Mesothelial cell of epicardium (in vitro differentiated cells): ENCODE measurements at places on chromosomes 2 and 18.

DNA sequence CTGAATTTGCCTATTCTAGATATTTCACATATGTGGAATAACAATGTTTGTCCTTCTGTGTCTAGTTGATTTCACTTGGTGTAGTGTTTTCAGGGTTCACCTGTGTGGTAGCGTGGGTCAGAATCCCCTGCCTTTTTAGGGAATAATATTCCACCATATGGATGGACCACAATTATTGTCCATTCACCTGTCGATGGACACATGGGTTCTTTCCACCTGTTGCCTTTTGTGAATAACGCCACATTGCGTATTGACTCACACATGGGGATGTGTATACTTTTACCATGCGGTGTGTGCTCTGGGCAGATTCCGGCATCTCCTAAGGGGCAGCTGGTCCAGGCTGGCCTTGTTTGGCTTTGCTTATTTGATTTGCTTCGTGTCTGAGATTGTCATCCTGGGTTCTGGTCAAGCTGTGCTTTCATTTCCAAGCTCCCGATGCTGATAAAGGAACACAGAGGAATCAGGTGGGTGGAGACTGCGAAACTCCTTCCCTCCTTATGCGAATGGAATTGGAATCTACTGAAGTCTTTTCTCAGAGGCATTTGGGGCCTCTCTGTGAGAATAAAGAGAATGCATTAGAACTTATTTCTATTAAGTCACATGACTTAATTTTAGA, 18.9 kb upstream of the ALLC start:
- DNase-seq: no peak

GRCh38 chr2:5412001-5412400, 280.2 kb upstream of the SOX11 start:
- no peak for DNase-seq

GRCh38 chr2:239629926-239630617, 229.3 kb upstream of the HDAC4 start:
- DNase-seq: no peak

DNA sequence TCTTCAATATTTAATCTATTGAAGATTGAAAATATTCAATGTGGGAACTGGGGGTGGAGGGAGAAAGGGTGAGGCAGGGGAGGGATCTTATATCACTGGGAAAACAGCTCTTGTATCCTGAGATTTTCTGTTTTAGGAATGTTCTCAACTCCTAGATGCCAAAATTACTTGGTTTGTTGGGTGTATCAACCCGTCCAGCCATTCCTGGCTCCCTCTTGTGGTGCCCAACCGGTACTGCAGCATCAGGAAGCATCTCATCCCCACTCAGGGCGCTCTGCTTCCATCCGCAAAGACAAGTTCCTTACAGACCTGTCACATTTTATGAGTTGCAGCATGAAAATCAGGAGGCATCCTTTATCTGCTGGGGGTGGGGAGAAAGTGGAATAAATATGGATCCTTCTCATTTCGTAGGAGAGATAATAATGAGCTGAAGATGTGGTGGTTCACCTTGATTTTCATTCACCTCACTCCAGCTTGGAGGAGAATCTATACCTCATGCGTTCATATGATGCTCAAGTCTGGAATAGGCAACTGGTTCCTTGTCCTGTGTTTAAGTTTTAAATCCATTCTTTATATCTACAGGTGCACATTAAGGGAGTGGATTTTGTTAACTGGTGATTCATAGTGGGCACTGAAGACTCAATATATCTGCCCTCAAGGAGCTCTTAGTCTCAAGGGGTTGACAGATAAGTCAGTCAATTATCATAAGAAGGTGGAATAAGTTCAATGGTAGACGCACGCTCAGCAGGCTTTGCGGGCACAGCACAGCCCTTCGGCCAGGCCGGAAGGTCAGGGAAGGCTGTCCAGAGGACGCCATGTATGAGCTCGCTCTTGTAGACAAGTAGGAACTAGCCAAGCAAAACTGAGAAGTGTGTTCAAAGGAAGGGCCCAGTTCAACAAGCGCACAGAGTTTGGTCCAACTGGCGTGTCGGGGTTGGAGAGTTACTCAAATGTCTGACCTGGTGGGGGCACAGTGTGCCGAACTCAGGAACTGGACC, 127.3 kb downstream of the RNF144A start:
- DNase-seq: peak; percentile 54

GRCh38 chr2:239275847-239276831, 124.7 kb downstream of the HDAC4 start:
- no peak for DNase-seq

GRCh38 chr2:152657043-152657442, 60.2 kb downstream of the PRPF40A start:
- no peak for DNase-seq
